Esophagus (tissue), 2 donors: ENCODE measurements at places on chromosomes 7 and 10. TPM values are rescaled to one million over a fixed set of nuclear protein-coding genes. Genes with fewer than 3 reads are reported as not detected.

The PRPS1L1 gene
- polyA plus RNA-seq: not detected

The SORCS1 gene
- polyA plus RNA-seq: 0.34 TPM

The DKK1 gene
- polyA plus RNA-seq: 10.0 TPM

The CNPY1 gene
- not detected for polyA plus RNA-seq

The CALHM3 gene
- not detected for polyA plus RNA-seq

The TMEM225B gene
- polyA plus RNA-seq: 0.66 TPM

The NAT16 gene
- not detected for polyA plus RNA-seq

The GLI3 gene
- 1.0 TPM for polyA plus RNA-seq

The FOXI2 gene
- 0.84 TPM for polyA plus RNA-seq

The MTG1 gene
- 44.4 TPM for polyA plus RNA-seq
